CD4-positive, alpha-beta T cell treated with Interleukin-6 at 100 ng/mL for 8 hours (primary cell): ENCODE measurements at places on chromosomes 1 and 21.

- DNase-seq: no peak
Observed at GRCh38 chr21:44456915-44457736, 1.8 kb downstream of the LRRC3 start.

DNA sequence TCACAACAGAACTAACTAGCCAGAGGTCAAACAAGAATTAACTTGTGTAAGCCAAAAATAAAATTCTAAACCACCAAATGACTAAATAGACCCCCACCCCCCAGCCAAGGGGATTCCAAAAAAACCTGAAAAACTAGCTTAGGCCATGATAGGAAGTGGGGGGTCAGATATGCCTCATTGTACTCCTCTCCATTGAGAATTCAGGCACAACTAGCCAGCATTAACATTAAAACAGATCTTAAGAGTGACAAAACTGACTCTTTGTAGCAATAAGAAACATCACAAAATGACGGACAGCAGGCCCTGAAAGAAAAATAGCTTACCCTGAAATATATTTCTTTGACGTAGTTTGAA is 103.0 kb upstream of the ETV3 start:
- no peak for DNase-seq

GRCh38 chr1:117312453-117313138 is 54.7 kb upstream of the MAN1A2 start:
- DNase-seq: no peak

- DNase-seq: no peak
Observed at GRCh38 chr1:72845981-72846380, 563.6 kb upstream of the NEGR1 start.
